ENCODE measurements at places on chromosomes 12 and 14.

- DNase-seq = no peak
These were observed 70.5 kb downstream of the ITPK1 start for GRCh38 chr14:93045211-93045674.

DNA sequence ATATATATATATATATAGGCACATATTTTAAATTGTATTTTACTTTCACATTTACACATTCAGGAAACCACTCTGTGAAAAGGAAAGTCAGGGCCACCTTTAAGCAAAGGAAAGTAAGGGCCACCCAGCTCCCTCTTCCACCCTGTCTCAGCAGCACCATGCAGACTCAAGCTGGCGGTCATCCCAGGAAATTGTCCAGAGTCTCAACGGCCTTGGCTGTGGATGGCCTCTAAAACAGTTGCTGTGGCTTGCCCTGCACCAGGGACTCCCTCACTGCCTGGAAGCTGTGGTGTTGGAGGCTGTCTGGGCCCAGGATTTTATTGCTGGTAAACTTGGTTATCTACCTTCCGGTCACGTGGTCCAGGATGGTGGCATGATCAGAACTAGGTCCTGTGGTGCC lies 11.8 kb upstream of the RPL10L start:
- no peak for DNase-seq

GRCh38 chr14:36086629-36087395 lies 89.7 kb downstream of the PTCSC3 start:
- no peak for DNase-seq

GRCh38 chr12:13288937-13289652 lies 92.6 kb downstream of the EMP1 start:
- no peak for DNase-seq

- no peak for DNase-seq
These were observed 154.6 kb upstream of the OTX2 start for GRCh38 chr14:56964895-56965294.

GRCh38 chr12:96213869-96214268 lies 19.7 kb downstream of the ELK3 start:
- DNase-seq = no peak

GRCh38 chr12:79012636-79013035 lies 148.1 kb downstream of the SYT1 start:
- DNase-seq = no peak

DNA sequence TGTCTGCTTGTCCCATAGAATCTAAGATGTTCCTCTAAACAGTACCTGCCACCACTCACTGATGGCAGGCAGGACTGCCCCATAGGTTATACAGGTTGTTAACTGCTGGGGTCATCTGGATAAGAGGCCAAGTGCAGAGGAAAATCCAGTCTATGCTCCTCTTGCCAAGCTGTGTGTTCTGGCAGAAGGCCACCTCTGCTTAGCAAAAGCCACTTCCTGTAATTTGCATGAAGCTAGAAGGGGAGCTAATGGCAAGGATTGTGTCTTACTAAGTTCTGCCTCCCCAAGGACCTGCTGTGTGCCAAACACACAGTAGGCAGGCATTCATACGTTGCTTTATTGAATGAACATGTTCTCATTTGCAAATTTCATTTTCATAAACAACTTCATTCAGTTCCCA lies 445.4 kb downstream of the BCL11B start:
- no peak for DNase-seq

DNA sequence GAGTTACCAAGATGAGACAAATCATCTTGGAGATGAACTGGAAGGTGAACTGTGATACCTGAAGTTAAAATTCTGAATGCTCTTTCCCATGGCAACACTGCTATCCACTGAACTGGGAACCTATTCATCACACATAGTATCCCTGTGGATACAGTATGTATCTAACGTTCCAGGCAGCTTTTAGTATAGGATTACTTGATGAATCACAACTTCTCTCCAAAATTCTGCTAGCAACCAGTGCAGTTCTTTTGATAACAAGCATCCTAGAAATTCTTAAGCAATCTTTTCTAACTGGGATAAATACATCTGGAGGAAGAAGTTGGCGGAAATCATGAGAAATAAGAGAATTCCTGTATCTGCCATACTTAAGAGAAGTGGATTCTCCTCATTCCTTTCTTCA lies 66.4 kb downstream of the PAWR start:
- no peak for DNase-seq

DNA sequence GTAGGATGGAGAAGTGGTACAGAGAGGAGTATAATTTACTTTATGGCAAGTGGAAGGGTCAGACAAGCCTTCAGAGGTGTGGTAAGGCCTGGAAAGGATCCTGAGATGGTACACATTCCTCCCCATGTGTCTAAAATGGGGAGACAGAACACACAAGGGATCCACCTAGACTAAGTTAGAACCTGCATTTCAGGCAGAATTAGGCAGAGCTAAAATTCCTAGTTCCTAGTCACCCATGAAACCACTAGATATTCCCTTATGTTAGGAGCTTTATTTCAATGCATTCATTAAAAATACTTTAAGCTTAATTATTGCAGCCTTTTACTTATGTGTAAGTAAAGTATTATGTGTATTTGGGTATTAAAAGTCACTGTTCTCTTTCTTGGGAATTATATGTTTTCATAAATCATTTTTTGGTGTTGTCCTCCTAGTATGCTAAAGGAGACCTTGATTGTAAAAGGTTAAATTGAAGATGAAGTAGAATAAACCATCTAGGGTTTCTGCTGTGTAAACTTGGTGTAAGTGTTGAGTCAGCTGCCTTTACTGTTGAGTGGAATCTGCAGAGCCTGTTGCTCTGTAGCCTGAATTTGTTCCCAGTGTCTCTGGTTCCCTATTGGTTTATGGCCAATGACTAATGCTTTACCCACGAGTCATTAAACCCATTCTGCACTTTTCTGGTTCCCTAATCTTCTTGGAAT lies 423.2 kb downstream of the ATP23 start:
- no peak for DNase-seq

GRCh38 chr14:66038618-66039017 lies 447.6 kb upstream of the CCDC196 start:
- DNase-seq = no peak

DNA sequence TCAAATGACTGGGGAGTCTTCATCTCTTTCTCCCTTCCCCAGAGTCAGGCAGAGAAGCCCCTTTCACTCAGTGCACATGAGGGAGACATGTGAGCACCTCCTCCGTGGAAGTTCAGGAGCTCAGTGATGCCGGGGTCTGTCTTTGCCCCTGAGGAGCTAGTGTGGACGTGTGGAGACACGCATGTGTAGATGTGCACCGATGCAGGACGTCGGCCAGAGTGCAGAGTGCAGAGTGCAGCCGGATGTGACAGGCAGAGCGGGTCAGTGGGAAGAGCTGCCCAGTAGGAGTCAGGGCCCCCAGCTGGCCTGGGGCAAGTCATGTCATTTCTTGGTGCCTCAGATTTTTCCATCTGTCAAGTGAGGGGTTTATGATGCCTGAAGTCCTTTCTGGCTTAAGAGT lies 20.7 kb downstream of the TSPAN9 start:
- DNase-seq = no peak

- DNase-seq = no peak
These were observed at the start of gene SIX4 for GRCh38 chr14:60723907-60724618. SIX4 (minus strand) TSS chr14:60724351; CDS start chr14:60724074, 277 bp downstream.

- no peak for DNase-seq
These were observed 19.3 kb downstream of the NFKBIA start for GRCh38 chr14:35385042-35385839.

DNA sequence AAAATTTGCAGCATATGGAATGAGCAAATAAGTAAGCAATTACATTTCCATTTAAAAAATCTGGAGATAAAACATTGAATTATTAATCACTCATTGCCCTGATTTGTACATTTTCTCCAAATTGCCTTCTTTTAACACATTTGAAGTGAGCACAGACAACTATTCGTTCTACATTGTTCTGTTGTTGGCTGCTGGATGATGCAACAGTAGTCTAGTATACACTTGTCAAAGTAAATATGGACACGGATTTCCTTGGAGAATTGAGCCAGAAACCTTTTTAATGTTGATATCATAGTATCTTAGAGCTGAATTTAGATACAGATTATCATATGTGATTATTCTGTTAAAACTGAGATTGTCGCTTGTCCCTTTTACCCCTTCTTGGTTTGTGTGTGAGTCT lies 188.2 kb downstream of the FUT8 start:
- no peak for DNase-seq

DNA sequence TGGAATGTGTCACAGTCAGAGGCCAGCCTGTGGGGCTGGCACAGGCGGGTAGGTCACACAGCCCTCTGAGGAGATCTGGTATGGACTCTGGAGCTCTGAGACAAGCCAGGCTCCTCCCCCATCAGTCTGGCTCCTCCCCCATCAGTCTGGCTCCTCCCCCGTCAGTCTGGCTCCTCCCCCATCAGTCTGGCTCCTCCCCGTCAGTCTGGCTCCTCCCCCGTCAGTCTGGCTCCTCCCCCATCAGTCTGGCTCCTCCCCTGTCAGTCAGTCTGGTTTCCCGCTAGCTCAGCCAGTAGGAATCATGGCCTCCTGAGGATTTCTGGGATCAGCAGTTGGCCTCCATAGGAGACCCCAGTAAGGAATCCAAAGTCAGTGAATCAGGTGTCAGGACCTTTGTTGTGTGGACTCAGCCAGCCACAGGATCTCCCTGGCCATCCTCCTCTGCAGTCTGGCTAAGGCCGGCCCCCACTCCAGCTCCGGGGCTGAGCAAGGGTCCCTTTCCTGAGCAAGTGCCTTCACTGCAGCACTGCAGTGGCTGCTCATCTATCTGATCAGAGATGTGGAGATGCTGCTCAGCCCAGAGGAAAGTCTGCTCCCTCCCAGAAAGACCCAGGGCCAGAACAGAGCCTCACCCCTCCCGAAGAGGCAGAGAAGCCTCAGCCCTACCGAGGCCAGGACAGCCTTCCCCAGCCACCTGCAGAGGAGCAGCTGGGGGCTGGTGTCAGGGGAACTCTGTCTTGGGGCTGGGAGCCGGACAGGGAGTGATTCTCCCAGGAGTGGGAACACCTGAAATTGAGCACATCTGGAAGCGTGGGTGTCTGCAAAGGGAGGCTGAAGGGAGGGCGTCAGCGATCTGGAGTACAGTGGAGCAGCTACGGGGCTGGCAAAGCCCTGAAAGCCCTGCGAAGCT lies 35.7 kb downstream of the IQSEC3 start:
- DNase-seq = no peak

GRCh38 chr12:132024758-132025157 lies 75.0 kb downstream of the EP400 start:
- no peak for DNase-seq

DNA sequence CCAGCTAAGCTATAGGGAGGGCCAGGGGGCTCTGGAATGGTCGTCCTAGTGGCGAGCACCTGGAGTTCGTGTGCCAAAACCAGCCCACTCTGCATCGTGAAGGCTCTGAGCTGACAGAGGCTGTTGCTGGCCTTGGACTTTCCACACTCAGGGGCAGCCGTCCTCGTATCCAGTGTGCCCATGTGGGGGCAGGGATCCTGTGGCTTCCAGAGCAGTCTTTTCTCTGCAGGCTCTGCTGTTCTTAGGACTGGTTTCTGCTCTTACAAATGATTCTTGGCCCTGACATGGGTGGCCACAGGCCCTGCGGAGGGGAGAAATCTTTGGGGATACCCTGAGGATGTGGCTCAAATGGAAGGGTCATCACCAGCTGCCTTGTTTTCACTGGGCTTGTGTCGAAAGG lies 177.4 kb upstream of the FKBP4 start:
- DNase-seq = no peak

GRCh38 chr12:27399074-27399473 lies 47.5 kb upstream of the SMCO2 start:
- no peak for DNase-seq

DNA sequence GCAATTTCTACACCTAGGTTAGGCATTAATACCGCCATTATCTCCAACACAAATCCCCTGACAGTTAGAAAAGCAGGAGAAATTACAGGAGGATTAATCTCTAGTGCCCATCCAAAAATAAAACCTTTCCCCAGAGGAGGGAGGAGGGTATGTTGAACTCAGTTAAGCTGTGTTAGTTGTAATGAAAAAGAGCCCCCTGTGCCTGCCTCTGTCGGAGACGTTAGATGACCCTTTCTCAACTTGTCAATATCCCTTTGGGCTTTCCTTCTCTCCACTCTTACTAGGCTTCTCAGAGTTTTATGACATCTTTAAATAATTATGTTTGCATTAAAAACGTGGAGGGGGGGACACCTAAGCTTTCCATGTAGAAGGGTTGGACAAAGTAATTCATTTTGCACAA lies 278.2 kb downstream of the PDZRN4 start:
- no peak for DNase-seq

- DNase-seq = no peak
These were observed 28.5 kb downstream of the CD9 start for GRCh38 chr12:6228535-6229223.

- DNase-seq = peak; percentile 28
These were observed 138.0 kb downstream of the ASCL4 start for GRCh38 chr12:107912421-107913004.

DNA sequence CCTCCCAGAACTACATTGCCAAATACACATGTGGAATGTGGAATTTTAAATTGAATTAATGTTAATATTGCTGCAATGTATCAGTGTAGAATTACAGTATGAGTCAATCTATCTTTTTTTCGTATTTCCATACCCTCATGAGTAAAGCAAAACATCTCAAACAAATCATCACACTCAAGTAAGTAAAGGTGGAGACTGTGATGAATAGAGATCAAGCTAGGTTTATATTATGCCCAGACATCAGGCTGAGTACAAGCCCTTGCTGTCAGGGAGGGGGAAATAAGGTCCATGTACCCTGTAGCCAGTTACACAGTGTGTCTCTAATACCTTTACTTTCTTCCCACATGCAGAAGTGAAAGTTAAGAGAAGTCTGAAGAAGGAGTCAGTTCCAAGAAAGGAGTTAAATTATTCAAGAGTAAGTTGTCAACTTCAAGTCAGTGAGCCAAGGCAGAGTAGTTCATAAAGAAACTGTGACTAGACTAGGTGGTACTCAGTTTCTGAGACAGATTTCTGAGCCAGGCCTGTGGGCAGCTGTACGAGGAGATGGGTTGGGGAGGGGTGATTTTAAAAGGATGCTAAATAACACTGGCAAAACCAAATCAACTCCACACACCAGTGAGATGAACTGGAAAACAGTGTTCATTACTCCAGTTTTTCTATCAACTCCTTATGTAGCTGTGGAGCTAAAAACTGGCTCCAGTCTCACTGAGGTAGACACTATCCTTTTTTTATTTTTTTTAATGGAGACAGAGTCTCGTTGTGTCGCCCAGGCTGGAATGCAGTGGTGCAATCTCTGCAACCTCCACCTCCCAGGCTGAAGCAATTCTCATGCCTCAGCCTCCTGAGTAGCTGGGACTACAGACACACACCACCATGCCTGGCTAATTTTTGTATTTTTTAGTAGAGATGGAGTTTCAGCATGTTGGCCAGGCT lies 23.8 kb upstream of the STK38L start:
- DNase-seq = no peak

DNA sequence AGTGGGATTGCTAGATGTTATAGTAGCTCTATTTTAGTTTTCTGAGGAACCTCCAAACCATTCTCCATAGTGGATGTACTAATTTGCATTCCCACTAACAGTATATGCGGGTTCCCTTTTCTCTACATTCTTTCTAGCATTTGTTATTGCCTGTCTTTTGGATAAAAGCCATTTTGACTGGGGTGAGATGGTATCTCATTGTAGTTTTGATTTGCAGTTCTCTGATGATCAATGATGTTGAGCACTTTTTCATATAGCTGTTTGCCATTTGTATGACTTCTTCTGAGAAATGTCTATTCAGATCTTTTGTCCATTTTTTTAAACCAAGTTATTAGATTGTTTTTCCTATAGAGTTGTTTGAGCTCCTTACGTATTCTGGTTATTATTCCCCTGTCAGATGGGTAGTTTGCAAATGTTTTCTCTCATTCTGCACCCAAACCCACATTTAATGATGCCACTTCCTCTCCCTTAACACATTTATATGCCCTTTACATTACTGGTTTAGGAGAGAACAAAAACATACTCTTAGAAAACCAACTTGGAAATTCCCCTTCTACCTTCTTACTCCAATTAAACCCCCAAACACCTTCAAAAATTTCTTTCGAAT lies 48.2 kb downstream of the NELL2 start:
- DNase-seq = peak; percentile 78

Measured in CD4-positive, alpha-beta T cell treated with Interleukin-4 for 4 hours (primary cell).